ENCODE measurements at places on chromosomes 7 and 10. TPM values are rescaled to one million over a fixed set of nuclear protein-coding genes. Genes with fewer than 3 reads are reported as not detected.

Gene BCL7B
- total RNA-seq = 49.4 TPM

- no peak for DNase-seq
These were observed 107.1 kb downstream of the GRK5 start for GRCh38 chr10:119314486-119314885.

DNA sequence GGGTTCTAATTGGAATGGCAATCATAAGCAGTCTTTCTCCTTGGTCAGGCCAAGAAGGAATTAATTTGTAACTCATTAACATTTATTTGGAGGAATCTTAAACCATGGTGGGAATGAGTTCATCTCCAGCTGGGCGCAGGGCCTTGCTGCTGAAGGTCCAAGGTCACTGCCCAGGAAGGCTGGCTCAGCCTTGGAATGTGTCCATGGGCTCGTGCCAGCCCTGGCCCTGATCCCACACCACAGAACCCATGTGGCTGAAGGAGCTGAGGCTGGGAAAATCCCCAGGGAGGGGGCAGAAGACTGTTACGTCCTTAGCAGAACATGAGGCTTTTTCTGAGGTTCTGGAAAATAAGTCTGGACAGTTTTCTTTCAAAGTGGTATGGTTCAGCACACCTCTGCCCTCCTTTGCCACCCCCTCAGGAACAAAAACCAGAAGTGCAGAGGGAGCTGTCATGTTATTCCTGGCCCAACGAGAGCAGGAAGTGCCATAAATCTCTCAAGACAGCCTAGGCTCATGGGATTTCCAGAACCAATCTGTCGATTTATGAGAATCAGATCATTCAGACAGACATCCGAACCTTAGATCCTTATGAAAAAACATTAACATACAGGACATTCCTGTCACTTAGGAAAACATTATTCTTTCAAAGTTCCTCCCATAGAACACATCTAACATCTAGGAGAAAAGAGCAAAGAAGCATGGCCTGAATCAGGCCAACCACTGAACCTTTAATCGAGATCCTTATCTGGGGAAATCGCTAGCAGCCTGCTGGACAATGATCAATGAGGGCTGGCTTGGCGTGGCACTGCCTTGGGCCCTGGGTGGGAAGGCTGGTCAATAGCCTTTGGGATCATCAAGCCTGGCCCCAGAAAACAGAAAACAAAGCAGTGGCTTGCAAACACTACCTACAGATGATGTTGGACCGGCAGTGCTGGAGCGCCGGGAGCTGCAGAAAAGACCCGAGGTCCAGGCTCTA is 134.3 kb downstream of the TAX1BP1 start:
- no peak for DNase-seq

- no peak for DNase-seq
These were observed 343.4 kb downstream of the PRPF18 start for GRCh38 chr10:13930120-13930519.

GRCh38 chr10:52870562-52870961 is 98.0 kb upstream of the MBL2 start:
- no peak for DNase-seq

Gene CPA4
- 0.37 TPM for total RNA-seq

DNA sequence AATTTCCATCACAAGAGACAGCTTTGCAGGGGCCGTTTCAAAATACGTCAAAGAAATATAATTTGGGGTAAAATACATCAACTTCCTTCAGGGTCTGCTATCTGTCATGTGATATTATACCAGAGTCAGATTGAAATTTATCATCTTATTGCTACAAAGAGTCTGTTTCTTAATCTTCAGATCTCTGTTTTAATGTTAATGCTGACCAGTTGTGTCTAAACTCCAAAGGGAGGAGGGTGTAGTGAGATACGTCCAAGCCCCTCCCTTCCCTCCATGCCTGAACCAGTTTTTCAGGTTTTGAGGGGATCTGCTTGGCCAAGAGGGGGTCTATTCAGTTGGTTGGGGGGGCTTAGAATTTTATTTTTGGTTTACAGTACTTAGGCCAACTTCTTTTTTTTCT is 891.6 kb downstream of the GRM8 start:
- no peak for DNase-seq

Gene ARMS2
- not detected for total RNA-seq

- no peak for DNase-seq
These were observed 57.1 kb upstream of the GRID1 start for GRCh38 chr10:86423739-86424138.

GRCh38 chr10:120557311-120557710 is 100.3 kb downstream of the PLPP4 start:
- no peak for DNase-seq

Gene AKR1C3
- total RNA-seq = not detected

DNA sequence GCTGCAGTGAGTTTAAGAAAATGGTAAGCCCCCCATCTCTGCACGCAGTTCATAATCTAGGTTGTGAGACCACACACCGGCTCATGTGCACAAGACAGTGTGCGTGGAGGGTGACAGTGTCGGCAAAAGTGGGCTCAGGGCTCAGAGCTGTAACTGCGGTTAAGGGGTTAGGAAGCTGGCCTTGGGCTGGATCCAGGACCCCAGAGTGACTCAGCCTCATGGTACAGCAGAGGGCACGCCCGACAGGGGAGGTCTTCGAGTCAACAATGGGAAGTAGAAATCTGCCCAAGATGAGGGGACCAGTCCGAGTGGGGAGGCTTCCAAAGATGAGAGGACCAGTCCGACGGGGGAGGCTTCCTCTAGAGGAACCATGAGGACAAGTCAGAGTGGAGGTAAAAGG is 437.7 kb downstream of the DNAJB6 start:
- no peak for DNase-seq

DNA sequence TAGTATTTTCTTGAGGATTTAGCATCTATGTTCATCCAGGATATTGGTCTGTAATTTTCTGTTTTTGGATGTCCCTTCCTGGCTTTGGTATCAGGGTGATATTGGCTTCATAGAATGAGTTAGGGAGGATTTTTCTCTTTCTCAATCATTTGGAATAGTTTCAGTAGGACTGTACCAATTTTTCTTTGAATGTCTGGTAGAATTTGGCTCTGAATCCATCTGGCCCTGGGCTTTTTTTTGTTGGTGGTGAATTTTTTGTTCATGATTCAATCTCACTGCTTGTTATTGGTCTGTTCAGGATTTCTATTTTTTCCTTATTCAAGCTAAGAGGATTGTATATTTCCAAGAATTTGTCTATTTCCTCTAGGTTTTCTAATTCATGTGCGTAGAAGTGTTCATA is 192.7 kb downstream of the KIF20B start:
- no peak for DNase-seq

DNA sequence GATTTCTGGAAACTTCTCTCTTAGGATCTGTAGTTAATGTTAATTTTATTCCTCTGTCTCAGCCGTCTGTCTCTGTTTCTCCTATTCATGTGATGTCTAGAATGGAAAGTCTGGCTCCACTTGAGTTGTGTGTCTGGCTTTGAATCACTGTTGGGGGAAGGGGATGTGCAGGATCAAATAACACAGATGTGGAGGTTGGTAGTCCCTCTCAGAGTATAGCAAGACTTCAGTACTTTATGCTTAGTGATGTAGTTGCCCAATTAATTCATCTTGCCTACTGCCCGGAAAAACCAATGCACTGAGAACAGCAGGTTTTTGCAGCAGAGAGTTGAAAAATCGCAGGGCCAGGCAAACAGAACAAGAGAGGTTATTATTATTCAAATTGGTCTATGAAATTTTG is 79.2 kb downstream of the PHTF2 start:
- no peak for DNase-seq

Gene SHTN1
- 3.8 TPM for total RNA-seq

DNA sequence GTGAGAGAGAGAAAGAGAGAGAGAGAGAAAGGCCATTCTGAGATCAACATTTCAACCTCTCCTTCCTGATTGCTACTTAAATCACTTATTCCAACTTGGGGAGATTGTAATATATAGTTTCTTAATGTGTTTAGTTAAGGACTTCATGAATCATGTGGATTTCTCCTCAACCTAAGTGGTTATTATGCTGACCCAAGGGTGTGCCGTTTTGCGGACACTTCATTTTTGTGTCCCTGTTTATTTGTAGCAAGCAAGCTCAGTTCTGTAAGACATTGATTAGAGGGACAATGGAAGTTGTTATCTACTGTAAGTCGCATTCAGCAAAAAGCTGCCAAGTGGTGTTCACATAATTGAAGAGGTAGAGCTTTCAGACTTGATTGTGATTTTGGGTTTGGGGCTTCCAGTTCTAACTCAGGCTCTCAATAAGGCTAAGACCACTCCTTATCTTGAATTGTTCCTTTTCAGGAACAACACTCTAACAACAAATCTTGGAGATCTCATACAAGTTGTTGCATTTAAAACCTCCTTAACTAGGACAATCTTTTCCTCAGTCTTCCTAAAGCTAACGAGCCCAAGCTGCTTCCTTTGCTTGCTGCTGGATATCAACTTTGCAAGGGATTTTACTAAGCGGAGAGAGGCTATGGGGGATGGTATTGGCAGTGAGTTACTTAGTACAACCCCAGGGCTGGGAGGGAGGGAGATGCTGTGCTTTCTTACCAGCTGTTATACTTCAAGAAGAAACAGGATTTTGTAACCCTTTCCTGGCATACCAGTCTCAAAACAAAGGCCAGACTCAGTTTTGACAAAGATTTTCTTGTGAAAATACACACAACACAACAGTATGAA is 19.8 kb upstream of the COL1A2 start:
- no peak for DNase-seq

DNA sequence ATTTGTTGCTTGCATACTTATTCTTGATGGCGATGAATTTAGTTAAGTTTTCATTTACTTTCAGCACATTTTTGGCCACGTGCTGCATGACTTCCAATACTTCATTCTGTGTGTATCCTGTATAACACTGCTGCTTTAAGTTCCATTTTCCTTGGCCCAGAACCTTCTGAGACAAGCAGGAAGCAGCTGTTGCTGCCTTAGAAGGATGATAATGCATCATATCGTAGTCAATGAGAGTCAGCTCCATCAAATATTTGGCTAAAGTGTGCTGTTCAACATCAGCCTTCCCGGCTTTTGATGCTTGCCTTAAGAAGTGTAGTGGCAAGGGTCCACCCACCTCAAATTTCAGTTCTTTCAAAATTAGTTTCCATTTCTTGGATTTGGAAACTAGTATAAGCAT is 59.2 kb upstream of the GLCCI1 start:
- no peak for DNase-seq

Gene TTYH3
- 71.4 TPM for total RNA-seq

- DNase-seq = no peak
These were observed 703.5 kb upstream of the SEMA3D start for GRCh38 chr7:85890244-85890811.

GRCh38 chr10:8910314-8910713 is 855.8 kb downstream of the GATA3 start:
- DNase-seq = no peak

Gene LRRC61
- total RNA-seq = 31.1 TPM

Gene LBX1
- not detected for total RNA-seq

DNA sequence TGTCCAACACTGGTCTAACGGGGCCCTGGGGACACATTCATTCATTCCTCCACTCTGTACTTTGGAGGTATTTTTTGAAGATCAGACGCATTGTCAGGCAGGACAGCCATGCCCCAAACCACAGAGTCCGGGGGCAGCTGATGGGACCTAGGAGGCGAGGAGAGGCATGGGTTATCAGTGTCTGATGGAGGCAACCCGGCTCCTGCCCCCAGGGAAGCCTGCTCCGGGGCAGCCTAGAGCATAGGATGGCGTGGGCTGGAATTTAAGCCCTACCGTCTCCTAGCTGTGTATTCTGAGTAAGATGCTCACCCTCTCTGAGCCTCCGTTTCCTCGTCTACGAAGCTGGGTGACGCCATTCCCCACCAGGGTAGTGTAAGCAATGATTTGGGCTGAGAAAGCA is 55.4 kb upstream of the ELN start:
- no peak for DNase-seq

DNA sequence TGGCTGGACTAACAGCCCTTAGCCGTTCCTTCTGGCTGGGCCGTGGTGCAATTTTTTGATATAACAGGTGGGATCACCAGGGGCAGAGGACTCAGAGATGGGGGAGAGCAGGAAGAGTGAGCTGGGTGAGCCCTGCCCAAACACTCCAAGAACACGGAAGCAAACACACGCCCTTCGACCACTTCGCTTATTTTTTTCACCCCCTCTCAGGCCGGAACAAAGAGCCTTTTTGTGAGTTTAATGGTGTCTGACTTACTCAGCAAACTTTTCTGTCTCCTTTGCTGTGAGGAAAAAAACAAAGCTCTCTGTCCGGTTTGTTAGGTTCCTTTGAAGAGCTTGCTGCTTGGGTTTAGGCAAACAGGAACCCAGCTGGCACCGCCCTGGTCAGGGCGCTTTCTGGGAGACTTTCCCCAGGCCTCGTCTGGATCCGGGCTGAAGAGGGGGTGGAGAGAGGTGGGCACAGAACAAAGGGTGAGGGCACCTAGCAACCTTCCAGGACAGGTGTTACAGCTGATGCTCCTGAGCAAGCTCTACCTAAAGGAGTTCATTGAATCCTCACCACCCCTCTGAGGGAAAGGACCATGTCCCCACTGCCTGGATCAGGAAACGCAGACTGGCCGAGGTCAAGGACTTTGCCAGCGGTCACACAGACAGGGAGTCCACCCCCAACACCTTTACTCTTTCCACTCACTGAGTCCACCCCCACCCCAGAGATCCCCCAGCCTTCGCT is 23.3 kb downstream of the CALML3 start:
- DNase-seq = no peak

- no peak for DNase-seq
These were observed 132.7 kb downstream of the JCAD start for GRCh38 chr10:29926693-29927048.

DNA sequence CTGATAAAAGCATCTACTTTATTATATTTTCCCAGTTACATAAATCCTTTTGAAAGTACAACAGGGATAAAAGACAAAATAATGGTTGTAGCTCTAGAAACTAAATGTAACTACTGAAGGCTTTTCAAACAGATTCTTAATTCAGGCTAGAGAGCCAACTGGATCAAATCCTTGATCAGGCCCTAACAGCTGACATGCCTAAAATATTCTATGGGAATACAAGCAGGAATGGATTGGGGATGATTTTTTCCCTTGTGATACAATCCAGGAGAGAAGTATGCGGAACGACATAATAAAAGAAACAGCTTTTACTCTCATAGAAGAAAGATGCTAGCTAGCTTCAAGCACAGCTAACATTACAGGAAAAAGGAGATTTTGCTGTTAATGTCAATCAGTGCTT is 49.0 kb downstream of the NT5C2 start:
- DNase-seq = no peak

DNA sequence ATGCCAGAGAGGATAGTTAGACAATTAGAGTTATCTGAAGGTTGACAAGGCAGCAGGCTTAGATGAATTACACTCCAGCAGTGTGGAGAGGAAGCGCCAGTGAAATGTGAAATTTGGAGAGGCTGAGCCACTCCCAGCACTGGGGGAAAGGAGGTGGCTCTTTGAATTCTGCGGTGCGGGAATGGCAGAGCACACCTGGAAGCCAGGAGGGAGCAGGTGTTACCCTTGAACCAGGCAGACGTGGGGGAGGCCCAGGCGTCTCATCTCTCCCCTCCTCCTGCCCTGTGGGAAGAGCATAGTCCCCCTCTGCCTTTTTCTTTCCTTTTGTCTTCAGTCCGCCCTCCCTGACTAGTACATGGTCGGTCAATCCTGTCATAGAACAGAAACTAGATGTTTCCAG is 203.1 kb downstream of the DPP6 start:
- DNase-seq = no peak

Data from GM12878 (cell line).